ENCODE measurements at places on chromosomes 2 and 18. TPM values are rescaled to one million over a fixed set of nuclear protein-coding genes. Genes with fewer than 3 reads are reported as not detected.

Gene TMEM247
- not detected for polyA plus RNA-seq

Gene SPEG
- polyA plus RNA-seq = 10.7 TPM

Gene TPO
- polyA plus RNA-seq = 0.11 TPM

Gene TYW5
- polyA plus RNA-seq = 12.3 TPM

Gene FAP
- 19.3 TPM for polyA plus RNA-seq

Gene NT5DC4
- 0.14 TPM for polyA plus RNA-seq

Gene CD28
- 1.6 TPM for polyA plus RNA-seq

Gene CXCR1
- not detected for polyA plus RNA-seq

Gene RAB3GAP1
- 53.9 TPM for polyA plus RNA-seq

Gene MYO7B
- polyA plus RNA-seq = 25.5 TPM

Gene VWC2L
- 0.19 TPM for polyA plus RNA-seq

Gene FSHR
- polyA plus RNA-seq = not detected

Gene COL3A1
- 1,341 TPM for polyA plus RNA-seq

Gene NETO1
- polyA plus RNA-seq = 0.73 TPM

Gene SLC19A3
- 5.7 TPM for polyA plus RNA-seq

Gene C2orf15
- polyA plus RNA-seq = 12.6 TPM

Gene CLEC4F
- polyA plus RNA-seq = 0.08 TPM

Gene GALNT14
- polyA plus RNA-seq = 41.4 TPM

Gene SPATA3
- polyA plus RNA-seq = not detected

Gene FAM124B
- polyA plus RNA-seq = 2.5 TPM

Gene REG3G
- not detected for polyA plus RNA-seq

Gene CD207
- not detected for polyA plus RNA-seq

Gene CBLN2
- 9.8 TPM for polyA plus RNA-seq

Gene DYNAP
- 0.08 TPM for polyA plus RNA-seq
